ENCODE measurements at places on chromosomes 11 and 22.
A peak's percentile ranks its signal among the peaks of the same experiment; 100 is the strongest.

DNA sequence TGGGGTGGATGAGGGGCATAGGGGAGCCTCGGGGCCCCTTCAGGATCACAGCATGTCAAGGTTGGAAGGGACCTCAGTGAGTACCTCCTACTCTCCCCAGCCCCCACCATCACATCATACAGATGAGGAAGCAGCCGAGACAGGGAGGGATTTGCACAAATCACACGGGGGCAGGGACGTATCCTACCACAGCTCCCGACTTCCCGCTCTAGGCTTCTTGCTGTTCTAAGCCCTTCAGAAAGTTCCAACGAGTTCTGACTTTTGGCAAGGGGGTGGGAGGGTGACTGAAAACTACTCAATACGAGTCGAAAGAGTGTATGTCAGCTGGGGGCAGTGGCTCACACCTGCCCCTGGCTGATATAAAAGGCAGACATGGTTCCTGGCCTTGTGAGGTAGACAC lies 4.7 kb upstream of the RAD9A start:
- no peak for DNase-seq

GRCh38 chr22:39176714-39177455 lies 24.4 kb upstream of the CBX7 start:
- DNase-seq, result no peak

- no peak for DNase-seq
Observed at GRCh38 chr11:102802341-102802740, 4.4 kb upstream of the MMP1 start.

GRCh38 chr11:132077416-132077815 lies 707.0 kb downstream of the NTM start:
- DNase-seq, result no peak

DNA sequence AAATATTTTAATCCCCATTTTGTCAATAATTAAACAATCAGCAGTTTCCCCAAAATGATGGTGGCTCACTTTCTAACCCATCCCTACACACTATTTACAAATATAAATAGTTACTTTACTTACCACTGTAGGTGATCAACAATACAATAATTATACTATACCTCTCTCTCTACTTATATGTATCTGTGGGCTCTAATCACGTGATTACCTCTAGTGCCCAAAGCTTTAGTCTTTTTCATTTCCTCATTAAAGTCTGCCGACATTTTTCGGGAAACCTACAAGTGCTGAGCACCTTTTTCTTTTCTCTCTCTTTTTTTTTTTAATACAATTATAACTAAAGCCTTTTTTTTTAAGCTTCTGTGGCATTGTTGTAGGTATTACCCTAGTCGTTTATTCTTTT lies 23.9 kb downstream of the DLG2 start:
- DNase-seq, result no peak

- no peak for DNase-seq
Observed at GRCh38 chr22:38938221-38938620, 19.2 kb upstream of the APOBEC3A start.

GRCh38 chr22:37068859-37069258 lies 17.3 kb downstream of the KCTD17 start:
- no peak for DNase-seq

GRCh38 chr11:23124249-23124648 lies 264.0 kb upstream of the CCDC179 start:
- no peak for DNase-seq

GRCh38 chr11:67422891-67423290 lies 5.4 kb upstream of the RPS6KB2 start:
- no peak for DNase-seq

GRCh38 chr22:22386602-22387385 lies 121.7 kb downstream of the ZNF280B start:
- DNase-seq, result no peak

DNA sequence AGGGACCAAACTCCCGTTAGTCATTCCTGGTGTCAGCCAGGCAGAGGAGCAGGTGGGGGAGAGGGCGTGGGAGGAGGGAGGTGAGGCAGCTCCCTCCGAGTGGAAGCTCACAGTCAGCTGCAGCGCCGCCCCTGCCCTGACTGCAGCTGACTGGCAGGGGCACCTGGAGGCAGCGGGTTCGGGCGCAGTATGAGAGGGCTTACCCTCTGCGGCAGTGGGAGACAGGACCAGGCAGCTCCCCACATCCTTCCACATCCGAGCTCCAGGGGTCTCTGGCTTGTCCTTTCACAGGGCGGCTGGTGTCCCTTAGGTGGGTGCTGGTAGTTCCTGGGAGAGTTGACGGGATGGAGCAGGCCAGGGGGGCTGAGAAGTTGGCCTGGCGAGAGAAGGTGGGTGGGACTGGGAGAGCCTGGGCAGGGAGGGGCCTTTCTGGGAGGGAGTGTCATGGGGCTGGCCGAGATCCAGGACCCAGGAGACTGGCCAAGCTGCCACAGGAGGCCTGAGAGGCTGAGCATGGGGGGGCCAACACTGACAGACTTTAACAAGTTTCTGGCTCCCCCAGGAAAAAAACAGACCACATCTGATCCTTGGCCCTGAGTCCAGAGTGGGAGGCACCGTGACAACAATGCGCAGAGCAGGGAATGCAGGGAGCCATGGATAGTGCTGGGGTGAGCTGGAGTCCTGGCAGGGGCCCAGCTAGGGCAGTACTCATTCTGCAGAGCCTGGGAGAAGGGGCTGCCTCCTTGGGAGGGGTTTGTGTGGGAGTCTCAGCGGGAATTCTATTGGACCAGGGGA lies 4.9 kb downstream of the ADORA2A start:
- DNase-seq, result peak; percentile 44

DNA sequence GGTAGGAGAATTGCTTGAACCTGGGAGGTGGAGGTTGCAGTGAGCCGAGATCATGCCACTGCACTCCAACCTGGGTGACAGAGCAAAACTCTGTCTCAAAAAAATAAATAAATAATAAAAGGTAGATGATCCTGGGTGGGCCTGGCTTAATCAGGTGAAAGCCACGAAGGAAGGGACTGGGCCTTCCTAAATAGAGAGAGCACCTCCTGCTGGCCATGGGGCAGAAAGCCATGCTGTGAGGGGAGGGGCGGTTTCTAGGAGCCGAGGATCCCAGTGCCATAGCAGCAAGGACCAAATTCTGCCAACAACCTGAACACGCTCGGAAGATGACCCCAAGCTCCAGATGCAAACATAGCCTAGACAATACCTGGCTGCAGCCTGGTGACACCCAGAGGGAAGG lies 24.5 kb upstream of the DGKZ start:
- DNase-seq, result no peak

DNA sequence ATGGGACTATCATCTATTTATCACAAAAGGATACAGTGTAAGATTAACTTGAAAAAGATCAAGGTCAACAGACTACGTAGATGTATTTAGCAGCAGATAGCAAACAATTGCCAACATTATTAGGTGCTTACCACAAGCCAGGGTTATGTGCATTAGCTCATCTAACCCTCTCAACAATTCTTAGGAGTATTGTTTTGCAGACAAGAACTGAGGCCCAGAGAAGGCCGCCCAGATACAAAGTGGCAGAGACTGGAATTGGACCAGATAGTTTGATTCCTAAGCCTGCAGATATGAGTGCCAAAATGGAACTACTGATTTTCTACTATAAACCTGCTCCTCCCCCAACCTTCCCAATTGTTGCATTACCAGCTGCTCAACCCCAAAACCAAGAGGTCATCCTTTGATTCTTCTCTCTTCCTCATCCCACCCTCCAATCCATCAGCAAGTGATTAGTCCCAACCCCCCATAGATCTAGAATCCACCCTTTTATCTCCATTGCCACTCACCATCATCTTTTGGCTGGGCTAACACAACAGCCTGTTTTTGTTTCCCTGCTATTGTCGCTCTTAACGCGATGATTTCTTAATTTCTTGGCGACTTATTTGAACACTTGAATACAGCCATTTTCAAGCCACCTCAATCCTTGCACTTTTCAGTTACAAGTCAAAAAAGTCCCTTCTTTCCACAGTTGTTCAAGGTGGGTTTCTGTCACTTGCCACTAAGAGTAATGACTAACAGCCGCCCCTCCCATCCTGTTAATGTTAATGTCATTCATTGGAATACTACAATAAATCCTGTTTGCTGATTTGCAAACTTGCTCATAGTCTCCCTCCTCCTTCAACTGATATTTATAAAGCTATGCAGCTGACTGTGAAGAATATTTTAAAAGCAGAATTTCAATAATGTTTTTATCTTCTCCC lies 2.7 kb downstream of the TMEM123 start:
- no peak for DNase-seq

- no peak for DNase-seq
Observed at GRCh38 chr22:49039625-49040024, 788.0 kb downstream of the BRD1 start.

- no peak for DNase-seq
Observed at GRCh38 chr11:70225681-70226177, 22.6 kb downstream of the FADD start.

GRCh38 chr11:132312161-132312560 lies 941.7 kb downstream of the NTM start:
- DNase-seq, result no peak

DNA sequence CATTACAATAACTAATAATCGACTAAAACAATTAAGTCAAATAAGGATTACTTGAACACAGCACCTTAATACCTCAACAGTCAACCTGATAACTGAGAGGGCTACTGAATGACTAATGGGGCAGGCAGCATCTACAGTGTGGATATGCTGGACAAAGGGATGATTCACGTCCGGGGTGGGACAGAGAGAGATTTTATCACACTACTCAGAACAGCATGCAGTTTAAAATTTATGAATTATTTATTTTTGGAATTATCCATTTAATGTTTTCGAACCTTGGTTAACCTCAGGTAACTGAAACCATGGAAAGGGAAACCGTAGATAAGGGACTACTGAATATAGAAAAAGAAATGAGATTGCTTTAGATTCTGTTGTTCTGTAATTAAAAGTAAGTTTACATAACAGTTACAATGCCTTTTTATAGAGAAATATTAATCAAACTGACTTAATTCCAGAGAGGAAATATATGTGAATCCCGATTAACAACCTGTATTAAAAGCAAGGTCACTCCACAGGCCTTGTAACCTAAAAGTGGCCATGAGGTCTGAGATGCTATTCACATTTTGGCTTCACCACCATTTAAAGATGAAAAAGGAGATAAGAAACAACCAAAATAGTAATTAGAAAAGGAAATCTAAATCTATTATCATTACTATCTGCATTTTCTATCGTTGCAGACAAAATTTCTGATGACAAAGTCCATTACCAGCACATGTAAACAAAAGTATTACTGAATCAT lies 119.0 kb upstream of the TP53AIP1 start:
- DNase-seq, result no peak

DNA sequence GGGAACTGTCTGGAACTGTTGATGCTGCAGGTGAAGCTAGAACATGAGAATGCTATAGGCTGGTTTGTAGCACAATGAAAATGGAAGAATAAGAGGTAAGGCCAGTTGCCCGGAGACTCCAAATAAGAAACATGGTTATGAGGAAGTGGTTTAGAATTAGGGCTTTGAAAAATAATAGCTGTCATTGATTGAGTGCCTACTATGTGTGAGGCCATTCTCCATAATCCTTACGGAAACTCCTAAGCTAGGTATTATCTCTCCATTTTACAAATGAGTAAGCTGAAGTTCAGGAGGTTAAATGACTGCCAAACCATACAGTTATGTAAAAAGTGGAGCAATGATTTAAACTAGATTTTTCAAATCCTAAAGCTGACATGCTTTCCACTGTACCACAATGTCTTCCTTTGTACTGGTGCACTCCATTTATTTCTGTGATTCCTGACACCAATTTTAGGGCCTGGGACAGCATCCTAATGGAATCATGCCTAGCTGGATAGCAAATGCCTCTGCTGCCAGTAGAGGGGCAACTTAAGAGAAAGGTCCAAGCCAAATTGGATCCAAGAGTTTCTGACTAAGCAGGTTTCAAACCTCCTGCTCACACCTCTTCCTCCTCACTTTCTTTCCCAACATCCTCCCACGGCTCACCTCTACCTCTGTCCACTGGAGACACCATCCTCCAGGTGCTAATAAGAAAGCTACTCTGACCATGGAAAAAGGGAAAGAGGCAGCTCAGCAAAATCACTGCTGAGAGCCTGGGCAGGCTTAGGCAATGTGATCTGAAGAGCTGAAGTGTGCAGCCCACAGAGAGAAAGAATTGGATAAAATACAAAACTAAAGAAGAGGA lies 46.9 kb upstream of the PICALM start:
- DNase-seq, result no peak

- DNase-seq, result no peak
Observed at GRCh38 chr22:28198692-28199091, 279.6 kb upstream of the PITPNB start.

DNA sequence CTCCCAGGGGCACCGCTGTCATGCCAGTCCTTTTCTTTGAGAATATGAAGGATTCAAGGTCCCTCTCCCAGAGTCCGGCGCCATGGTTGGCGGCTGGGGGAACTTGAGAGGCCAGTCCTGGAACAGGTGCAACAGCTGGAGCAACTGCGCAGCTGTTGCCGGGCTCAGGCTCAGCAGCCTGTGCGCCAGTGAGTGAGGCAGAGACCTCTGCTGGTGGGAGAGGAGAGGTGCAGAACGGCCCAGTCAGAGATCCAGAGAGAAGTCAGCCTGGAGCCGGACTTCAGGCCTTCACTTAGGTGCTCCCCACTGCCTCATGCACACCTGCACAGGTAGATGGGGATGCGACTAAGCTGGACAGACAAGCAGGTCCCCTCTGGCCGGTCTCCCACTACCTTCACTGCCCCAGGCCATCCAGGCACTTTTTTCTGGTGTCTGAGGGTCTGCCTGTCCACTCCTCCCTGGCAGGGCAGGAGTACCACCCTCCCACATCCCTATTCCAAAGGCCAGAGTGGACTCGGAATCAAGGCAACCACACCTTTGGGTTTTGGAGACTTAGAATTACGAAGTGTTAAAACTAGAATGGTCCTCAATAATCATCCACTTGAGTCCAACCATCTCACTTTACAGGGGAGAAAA lies 4.6 kb downstream of the CHRDL2 start:
- DNase-seq, result peak; percentile 31

DNA sequence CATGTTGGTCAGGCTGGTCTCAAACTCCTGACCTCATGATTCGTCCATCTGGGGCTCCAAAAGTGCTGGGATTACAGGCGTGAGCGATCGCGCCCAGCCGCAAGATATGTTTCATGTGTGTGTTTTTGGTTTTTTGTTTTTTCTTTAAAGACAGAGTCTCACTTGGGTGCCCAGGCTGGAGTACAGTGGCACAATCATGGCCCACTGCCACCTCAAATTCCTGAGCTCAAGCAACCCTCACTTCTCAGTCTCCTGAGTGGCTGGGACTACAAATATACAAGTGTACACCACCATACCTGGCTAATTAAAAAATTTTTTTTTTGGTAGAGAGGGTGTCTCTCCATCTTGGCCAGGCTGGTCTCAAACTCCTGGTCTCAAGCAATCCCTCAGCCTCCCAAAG lies 8.4 kb downstream of the TIGD3 start:
- DNase-seq, result no peak
